ENCODE measurements at places on chromosomes 4 and X.

DNA sequence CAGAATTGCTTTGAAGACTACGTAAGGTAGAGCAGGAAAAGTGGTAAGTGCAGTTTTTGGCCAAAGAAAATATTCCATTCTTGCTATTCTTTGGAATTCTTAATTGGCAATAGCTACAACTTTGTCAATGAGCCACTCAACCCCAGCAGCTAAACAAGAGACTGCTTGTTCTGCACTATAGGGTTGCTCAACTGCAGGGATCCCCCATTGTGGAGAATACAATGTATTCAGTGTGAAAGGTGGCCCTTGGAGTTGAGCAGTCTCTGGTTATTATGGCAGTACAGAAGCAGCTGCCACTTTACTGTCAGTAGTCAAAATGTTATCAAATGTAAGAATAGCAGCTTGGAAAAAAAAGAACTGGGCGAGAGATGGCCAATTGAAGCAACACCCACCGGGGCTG, 808.7 kb downstream of the CENPC start:
- no peak for DNase-seq

DNA sequence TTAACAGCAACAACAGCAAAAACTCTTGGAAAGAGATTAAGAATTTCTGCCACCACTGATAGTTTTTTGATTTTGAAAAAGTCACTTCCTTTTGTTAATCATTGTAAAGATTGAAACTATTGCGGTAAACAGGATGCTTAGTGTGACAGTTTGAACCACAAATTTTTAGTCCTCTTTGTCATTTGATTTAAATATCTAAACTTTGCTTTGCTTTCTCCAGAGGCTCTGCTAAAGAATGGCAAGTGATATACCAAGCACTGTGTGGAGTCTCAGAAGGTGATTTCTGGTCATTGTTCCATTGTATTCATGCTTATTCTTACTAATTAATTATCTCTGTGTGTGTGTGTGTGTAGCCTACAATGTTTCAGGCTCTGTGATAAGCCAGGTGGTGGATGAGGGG, 155.6 kb downstream of the BMPR1B start:
- DNase-seq: no peak

- DNase-seq: no peak
Observed at GRCh38 chr4:5746829-5747737, 36.1 kb downstream of the EVC start.

GRCh38 chr4:152462695-152463094, 73.2 kb downstream of the FBXW7 start:
- DNase-seq: no peak

- no peak for DNase-seq
Observed at GRCh38 chr4:96407225-96407624, 567.3 kb downstream of the PDHA2 start.

DNA sequence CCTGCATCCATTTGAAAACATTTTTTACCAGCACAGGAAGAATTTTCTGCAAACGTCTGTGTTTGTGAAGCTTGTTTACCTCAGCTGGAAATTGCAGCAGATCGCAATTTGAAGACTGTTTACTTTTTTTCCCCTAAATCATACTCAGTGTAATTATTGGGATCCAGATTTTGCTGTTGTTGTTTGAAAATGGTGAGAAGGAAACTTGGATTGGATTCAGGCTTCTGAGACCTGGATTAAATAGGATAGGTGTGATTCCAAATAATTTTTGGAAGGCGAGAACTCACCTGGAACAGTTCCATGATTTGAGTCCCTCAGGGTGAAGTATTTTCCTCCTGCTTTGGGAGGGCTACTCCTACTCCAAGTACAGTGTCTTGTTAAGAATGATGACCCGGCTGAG, 279.8 kb downstream of the STIM2 start:
- no peak for DNase-seq

GRCh38 chr4:1852904-1853623, 2.9 kb downstream of the LETM1 start:
- no peak for DNase-seq

DNA sequence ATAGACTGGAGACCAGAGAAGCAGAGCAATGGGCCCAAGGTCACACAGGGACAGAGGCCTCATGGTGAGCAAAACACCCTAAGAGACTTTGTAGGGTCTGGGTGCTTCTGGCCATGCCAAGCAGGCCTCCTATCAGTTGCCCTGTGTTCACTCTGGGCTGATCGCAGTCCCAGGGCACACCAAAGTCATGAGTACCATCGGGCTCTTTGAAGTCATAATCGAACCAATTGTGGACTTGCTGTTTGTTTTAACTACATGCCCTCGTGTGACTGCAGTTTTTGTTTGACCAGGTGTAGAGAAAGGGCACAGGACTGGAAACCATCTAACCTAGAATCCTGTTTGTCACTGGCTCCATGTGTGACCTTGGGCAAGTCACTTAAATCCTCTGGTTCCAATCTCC, 172.5 kb upstream of the CPEB2 start:
- no peak for DNase-seq

- DNase-seq: no peak
Observed at GRCh38 chr4:174314770-174315169, 31.1 kb downstream of the CEP44 start.

DNA sequence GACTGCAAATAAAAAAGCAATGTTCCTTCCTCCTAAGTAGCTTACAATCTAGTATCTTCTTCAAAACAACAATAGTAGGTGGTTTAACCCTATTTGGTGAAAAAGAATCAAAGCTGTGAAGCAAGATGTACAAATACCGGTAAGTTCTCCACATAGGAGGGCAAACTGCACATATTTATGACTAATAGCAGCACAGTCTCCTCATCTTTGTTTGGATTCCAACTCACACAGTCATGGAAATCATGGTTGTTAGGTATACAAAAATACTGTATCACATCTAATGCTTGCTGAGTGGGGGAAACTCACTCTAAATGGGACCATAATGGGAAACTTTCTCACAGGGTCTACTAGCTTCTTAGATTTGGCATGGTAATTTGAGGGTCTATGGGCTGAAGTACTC, 597.2 kb downstream of the INPP4B start:
- no peak for DNase-seq

DNA sequence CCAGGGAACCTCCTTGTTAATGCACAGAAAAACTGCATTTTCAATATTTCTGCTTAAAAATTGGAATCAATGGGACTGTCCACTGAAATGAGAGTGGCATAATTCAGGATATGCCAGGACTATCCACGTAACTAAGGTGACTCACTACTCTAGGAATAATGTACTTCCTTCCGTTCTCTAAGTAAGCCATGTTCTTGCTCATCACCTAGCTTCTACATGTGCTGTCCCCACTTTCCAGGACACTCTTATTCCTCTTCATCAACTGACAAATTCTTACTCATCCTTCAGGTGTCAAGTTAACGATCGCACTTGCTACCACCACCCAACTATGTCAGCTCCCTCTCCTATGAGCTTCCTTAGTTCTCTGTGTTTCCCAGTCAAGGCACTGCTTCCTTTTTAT, 342.8 kb upstream of the F9 start:
- no peak for DNase-seq

- DNase-seq: no peak
Observed at GRCh38 chr4:20454515-20454914, 202.8 kb downstream of the SLIT2 start.

DNA sequence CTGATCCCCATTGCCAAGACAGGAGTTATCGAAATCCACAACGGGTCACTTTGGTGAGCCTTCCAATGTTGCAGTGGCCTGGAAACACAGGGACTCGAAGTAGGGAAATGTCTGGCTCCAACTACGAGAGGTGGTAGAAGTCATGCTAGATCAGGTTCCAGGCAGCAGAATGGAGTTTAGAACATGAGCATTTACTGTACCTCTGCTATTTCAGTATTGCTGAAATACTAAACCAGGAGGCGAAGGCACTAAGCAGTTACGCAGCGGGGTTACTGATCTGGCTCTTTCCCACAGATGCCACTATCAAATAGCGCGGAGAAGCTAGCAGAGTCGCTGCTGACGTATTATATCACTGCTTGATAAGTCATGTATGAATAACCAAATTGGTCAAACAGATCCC, 56.3 kb downstream of the PTCHD1 start:
- DNase-seq: no peak

GRCh38 chr4:25310803-25311166, 1.8 kb upstream of the ZCCHC4 start:
- no peak for DNase-seq

DNA sequence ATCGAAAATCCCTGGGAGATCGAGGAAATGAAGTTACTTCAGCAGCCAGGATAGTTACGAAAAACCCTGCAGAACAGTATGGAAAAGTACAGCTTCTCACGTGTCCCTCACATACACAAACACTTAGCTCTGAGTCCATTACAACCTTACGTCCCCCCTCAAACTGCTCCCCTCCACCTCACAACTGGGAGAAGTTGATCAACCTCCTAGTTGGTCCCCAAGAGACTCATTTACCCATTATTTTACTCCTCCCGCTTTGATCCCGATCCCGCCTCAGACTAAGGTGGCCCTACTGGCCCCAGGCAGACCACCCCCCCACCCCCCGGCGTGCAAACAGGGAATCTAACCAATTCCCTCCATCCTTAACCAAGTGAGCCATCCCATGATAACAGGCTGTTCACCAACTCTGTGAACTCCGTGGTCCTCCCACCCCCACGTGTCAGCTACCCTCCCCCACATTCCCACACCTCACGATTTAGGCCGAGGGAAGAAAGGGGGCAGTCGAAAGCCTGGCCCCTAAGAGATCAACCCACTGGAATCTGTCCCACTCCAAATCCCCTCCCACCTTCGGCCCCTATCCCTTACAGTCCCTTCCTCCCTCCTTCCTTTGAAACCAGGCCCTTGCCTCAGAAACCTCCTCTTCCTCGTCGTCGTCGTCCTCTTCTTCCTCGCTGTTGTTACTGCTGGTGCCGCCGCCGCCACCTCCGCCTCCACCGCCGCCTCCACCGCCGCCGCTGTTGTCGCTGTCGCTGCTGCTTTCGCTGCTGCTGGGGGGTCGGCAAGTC, 755 bp downstream of the ANKRD17 start:
- no peak for DNase-seq

GRCh38 chrX:115504167-115504566, 56.8 kb upstream of the PLS3 start:
- no peak for DNase-seq

GRCh38 chr4:128980816-128981326, 112.5 kb downstream of the SCLT1 start:
- DNase-seq: no peak

DNA sequence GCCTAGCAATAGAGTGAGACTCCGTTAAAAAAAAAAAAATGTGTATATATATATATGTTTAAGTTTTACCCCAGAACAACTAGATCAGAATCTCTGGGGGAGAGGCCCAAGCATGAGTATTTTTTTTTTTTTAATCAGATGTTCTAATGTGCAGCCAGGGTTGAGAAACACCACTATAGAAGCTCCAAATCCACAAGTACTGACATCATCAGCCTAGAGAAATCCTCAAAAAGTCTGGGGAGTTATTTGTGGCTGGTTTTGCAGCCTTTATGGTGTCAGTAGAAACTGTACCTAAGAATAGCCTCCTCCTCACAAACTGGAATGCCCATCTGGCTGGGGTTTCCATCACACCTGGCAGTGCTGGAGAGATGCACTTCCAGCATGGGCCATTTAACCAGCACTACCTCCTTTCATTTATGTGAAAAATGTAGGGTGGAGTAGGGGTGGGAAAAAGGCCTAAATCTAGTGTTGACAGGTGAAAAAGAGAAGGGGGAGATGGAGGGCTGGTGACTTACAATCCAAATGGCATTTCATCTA, 93.5 kb downstream of the CBLL2 start:
- DNase-seq: no peak

- DNase-seq: no peak
Observed at GRCh38 chr4:83704786-83705185, 168.9 kb downstream of the GPAT3 start.

- no peak for DNase-seq
Observed at GRCh38 chr4:156298230-156298629, 344.6 kb upstream of the CTSO start.

GRCh38 chr4:75512386-75513211, 1.6 kb downstream of the RCHY1 start:
- DNase-seq: no peak

- DNase-seq: no peak
Observed at GRCh38 chr4:81404294-81404693, 67.4 kb downstream of the RASGEF1B start.

DNA sequence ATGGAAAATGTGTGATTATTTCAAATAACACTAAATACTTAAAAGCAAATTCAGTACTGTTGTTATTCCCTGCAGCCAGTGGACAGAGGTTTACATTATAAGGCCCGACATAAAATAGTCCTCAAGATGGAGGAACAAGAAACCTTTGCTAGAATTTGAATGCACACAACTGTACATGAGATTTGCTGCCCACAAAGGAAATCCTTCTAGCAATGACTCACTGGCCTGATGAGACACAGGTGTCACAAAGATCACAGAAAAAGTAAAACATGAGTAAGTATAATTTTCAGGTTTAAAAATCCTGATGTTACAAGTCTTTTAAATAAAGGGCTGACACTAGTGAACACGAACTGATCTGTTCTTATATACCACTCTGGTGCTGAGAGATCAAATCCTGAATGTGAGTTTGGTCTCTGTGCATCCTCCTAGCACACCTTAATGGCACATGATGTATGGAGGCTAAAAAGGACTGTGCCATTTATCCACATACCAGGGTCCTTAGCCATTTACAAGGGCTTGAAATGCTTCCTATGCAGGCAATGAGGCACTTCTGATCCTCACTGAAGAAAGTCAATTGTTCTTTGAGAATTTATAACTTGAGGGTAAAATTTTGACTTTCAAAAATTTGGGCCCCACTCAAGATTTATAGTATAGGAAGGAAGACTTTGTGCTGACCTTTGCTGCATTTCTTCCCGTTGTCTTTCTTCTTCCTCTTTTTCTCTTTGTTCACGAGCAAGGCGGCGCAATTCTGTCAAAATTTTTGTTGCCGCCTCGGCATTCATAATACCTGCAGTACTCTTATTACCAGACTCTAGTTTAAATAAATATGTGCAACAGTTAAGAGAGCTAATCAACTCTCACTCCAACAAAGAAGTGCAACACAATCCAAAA, 23.0 kb downstream of the MAP7D3 start:
- DNase-seq: no peak

DNA sequence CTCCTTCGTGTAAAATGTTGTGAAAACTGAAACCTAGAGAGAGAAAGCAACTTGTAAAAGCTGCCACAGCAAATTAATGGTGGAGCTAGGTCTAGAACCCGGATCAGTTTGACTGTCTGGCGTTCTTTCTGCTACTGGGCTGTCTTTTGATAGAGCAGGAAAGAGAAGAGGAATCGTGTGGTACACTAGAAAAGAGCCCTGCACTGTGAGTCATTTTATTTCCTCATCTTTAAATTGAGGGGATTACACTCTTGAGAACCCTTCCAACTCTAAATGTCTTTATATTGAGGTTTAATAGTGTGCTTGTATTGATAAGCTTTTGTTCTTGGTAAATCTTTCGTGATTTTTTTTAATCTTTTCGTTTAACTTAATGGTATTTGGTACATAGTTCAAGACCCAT, 4.3 kb downstream of the WDR44 start:
- no peak for DNase-seq

All from stimulated activated CD4-positive, alpha-beta T cell treated with anti-CD3 and anti-CD28 coated beads, TNF-alpha, amount 100 ng/mL, for 1 hour (primary cell).